ENCODE measurements at places on chromosomes 11 and 22.

- no peak for DNase-seq
Observed at GRCh38 chr11:47124675-47125074, 52.0 kb downstream of the ARFGAP2 start.

DNA sequence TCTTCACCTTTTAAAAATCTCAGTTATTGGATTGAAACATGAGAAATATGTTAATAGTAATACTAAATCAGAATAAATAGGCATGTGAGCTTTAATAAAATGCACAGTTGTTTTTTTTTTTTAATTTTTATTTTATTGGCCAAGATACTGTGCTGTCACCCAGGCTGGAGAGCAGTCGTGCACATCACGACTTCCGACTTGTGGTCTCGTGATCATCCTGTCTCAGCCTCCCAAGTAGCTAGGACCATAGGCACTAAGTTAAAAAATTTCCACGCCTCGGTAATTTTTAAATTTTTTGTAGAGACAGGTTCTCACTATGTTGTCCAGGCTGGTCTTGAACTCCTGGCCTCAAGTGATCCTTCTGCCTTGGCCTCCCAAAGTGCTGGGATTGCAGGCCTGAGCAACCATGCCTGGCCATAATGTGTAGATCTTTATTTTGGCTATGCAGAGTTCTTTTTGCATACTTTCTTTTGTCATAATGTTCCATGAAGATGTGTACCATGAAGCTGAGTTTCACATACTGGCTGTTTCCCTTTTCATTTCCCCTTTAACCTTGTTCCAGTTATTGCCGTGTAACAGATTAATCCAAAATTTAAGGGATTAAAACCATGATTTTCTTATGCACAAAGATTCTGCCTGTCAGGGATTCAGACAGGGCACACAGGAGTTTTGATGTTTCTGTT lies 16.0 kb downstream of the CAPRIN1 start:
- no peak for DNase-seq

GRCh38 chr11:2513441-2513840 lies 68.6 kb downstream of the KCNQ1 start:
- DNase-seq: no peak

DNA sequence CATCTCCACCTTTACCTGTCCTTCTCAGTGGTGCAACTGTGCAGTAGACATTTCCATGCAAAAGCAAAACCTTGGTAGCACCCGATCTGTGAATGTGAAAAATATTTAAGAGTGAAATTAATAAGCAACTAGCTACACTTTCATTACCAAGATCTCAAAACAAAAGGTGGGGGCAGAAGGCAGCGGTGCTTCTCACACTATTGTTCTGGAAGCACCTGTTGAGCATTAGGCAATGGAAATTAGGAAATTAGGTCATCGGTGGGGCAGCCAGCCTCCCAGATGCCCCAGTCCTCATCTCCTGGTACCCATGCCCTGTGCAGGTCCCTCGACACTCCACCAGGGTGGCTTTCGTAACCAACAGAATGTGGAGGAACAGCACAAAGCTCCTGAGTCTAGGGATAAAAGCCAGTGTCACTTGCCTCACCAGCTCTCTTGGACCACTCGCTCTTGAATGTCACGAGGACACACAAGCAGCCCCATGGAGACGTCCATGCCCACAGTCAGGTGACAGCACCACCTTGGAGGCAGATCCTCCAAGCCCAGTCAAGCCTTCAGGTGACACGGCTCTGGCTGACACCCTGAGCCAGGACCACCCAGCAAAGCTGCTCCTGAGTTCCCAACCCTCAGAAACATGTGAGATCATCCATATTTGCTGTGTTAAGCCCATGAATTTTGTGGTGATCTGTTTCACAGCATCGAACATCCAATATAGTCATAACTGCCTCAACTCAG lies 3.3 kb downstream of the LTO1 start:
- no peak for DNase-seq

- DNase-seq: no peak
Observed at GRCh38 chr11:74195828-74196227, 24.7 kb downstream of the PPME1 start.

DNA sequence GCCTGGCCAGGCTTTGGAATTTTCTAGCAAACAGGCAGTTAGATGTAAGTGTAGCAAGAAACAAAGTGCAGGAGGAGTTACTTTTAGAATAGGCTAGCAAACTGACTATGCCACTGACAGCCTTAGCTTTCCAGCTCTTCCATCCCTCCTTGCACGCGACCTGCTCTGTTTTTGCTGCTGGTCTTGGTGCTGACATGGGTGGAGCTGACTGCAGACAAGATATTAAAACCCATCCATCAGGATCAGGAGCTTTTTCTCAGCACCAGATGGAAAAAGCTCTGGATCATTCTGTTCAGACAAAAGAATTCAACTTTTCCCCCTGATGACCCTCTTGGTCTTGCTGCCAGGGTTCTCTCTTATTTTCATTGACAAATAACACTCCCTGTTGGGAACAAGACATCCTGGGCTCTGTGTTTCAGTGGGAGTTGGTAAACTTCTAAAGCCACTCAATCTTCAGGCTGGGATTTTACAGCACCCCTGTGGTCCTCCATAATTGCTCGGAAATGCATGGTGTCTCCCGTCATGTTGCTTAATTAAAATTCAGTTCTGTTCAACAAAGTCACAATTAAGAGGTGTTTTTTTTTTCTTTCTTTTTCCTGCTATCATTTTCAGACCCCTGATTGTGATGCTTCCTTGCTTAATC lies 240.0 kb upstream of the LARGE1 start:
- no peak for DNase-seq

- no peak for DNase-seq
Observed at GRCh38 chr11:75508051-75508561, 17.6 kb downstream of the GDPD5 start.

- no peak for DNase-seq
Observed at GRCh38 chr11:120295099-120295498, 30.0 kb upstream of the TLCD5 start.

GRCh38 chr22:24526191-24526590 lies 28.7 kb downstream of the GUCD1 start:
- no peak for DNase-seq

- no peak for DNase-seq
Observed at GRCh38 chr11:16611401-16611921, 127.0 kb upstream of the C11orf58 start.

DNA sequence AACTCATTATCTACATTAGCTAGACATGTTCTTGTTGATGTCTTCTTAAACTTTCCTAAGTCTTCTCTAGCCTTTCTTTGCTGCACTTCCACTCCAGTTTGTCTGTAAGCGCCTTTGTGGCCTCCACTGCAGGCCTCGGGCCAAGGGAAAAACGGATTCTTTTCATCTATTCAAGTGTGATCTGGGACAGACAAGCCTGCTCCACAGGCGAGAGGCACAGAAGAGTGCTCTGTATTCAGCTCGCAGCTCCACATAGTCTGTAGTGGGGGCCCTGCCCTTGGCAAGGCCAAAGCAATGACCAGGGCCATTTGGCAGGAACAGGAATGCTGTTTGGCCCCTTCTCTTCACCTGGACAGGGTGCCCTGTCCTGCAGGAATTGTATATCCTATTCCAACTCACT lies 84.1 kb upstream of the BARX2 start:
- DNase-seq: no peak

- DNase-seq: no peak
Observed at GRCh38 chr11:83721263-83721662, 435.1 kb upstream of the CCDC90B start.

GRCh38 chr11:85805387-85805786 lies 5.6 kb downstream of the SYTL2 start:
- DNase-seq: no peak

GRCh38 chr22:32069579-32070372 lies 26.7 kb downstream of the SLC5A1 start:
- no peak for DNase-seq

- DNase-seq: no peak
Observed at GRCh38 chr11:133284156-133284555, 248.1 kb downstream of the OPCML start.

GRCh38 chr11:1774886-1775285 lies 11.2 kb upstream of the CTSD start:
- DNase-seq: no peak

- no peak for DNase-seq
Observed at GRCh38 chr22:30250661-30251267, 4.2 kb upstream of the LIF start.

- peak; percentile 87 for DNase-seq
Observed at GRCh38 chr22:31080848-31081649, at the start of gene SMTN. Gene SMTN (plus strand): TSS chr22:31081318. CDS start chr22:31083259, 1,941 bp downstream.

DNA sequence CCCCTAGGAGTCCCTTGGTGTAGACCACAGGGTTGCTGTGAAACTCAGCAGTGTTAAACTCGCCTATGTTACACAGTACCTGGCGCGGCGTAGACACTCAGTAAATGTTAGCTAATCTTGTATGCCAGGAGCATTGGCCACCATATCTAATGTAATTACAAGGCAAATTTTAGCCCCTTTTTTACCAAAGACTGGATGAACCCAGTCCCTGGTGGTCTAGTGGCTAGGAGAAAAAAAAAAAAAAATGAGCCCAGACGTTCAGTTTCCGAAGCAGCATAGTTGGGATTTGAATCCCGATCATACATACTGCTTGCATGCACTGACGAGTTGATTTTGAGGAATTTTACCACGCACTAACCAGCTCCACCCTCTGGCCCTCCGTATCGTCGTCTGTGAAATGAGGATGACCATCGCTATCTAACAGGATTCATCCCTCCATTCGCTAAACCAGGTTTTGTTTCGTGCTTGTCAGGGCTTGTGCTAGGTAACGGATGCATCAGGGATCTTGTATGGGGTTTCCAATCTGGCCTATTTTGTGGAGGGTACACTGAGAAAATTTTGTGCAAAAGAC lies 688 bp downstream of the PTS start:
- DNase-seq: no peak

DNA sequence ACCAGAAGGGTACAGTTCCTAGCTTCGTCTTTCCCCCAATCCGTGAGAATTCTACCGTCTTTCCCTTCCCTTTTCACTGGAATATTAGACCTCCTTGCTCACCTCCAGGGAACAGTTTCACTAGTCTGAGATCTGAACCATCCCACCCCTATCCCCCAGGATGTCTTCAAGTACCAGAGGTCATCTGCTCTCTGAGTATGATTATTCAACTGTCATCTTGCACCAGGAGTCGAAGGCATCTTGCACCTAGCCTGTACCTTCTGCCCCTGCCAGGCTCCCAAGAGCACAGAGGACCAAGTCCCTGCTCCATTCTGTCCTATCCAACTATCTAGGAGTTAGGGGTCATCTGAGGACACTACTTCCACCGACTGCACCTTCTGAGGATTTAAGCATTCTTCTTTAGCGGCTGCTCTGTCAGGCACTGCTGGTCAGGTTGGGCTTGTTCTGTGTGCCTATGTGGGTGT lies 804 bp downstream of the ACER3 start:
- no peak for DNase-seq

DNA sequence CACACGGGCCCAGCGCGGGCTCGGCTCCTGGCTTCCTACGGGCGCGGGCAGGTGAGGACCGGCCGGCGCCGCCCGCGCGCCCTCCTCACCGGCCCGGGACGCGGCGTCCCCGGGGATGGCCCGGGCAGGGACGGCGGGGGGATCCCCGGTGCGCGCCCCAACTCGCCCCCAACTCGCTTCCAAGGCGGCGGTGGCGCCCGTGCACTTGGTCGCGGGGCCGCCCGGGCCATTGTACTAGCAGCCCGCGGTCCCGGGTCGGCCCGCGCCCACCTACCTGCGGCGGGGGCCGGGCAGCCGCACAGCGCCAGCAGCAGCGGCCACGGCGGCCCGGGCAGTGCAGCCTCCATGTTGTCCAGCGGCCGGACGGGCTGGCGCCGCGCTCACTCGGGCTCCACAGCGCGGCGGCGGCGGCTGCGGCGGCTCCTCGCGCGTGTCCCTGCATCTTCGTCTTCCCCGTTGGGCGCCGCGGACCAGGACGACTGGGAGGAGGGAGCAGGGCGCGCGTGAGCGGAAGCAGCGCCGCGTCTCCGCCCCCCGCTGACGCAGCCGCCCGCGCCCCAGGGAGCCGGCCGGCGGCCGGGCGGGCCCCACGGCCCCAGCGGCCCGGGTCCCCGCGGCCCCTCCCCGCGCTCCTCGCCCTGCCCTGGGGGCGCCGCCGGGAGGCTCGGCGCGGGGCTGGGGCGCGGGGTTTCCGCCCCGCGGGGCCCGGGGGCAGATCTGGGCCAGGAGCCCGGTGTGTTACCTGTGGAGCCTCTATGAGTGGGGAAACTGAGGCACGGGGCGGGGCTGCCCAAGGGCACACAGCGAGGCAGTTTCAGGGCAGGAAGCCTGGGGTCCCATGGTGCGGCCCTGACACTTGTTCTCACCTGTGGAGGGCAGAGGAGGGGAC lies 159.3 kb upstream of the GRK3 start:
- peak; percentile 73 for DNase-seq

- no peak for DNase-seq
Observed at GRCh38 chr11:74754507-74755252, 6.0 kb downstream of the RNF169 start.

- DNase-seq: no peak
Observed at GRCh38 chr11:36557991-36558390, 9.8 kb upstream of the RAG1 start.

GRCh38 chr11:46338988-46339666 lies 8.1 kb upstream of the DGKZ start:
- DNase-seq: no peak

DNA sequence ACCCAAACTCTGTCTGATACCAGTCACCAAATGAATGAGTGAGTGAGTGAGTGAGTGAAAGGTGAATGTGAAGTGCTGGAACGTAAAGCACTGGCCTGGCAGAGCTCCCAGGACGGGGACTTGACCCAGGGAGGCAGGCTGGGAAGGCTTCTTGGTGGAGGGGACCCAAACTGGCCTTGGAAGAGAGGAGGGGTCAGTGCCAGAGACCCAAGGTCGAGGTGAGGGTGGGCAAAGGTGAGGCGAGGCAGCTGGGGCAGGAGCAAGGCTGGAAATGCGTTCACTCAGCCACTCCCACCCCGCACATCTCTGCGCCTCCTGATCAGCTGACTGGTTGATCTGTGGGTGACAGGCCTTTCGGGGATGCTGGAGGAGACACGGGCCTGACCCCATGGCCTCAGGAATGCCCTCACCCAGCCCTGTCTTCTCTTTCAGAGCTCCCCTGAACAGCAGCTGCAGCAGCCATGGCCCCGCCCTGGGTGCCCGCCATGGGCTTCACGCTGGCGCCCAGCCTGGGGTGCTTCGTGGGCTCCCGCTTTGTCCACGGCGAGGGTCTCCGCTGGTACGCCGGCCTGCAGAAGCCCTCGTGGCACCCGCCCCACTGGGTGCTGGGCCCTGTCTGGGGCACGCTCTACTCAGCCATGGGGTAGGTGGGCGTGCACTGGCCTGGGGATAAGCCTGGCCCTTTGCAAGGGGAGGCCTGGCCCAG lies 7.6 kb downstream of the TSPO start:
- no peak for DNase-seq

Data from stimulated activated CD4-positive, alpha-beta T cell treated with anti-CD3 and anti-CD28 coated beads, Interleukin-12 subunit alpha, Interleukin-12 subunit beta, amount 100 ng/mL, for 4 hours (primary cell).